ENCODE measurements at places on chromosomes 2 and 18. TPM values are rescaled to one million over a fixed set of nuclear protein-coding genes. Genes with fewer than 3 reads are reported as not detected.

The SCYGR2 gene
- total RNA-seq = not detected

GRCh38 chr18:63552581-63552980 lies 10.4 kb downstream of the SERPINB12 start:
- no peak overlapping the region for H3K4me3 ChIP-seq
- DNase-seq = no peak
- H3K27me3 ChIP-seq = no peaks in the 10 kb centered on the region
- no peak overlapping the region for H3K27ac ChIP-seq

The CDH2 gene
- 10.7 TPM for total RNA-seq

DNA sequence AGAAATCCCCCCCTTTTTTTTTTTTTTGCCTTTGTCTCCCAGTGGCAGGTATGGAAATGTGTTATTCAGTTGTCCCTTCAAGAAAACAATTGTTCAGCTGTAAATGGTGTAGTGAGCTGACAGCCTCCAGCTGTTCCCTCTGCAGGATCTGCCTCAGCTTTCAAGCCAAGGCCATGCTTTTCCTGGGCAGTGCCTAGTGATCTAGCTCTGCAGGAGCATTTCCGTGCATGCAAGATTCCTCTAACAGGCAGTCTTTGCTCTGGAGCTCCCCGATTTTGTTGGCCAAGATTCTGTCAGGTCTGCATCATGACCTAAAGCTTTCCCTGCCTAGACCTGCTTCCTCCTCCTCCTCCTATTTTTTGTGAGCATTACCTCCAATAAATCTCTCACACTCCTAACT lies 300.7 kb upstream of the UBE2E3 start:
- peak; percentile 28 for DNase-seq
- no peaks in the 10 kb centered on the region for H3K4me1 ChIP-seq
- H3K36me3 ChIP-seq = no peaks in the 10 kb centered on the region
- H3K27me3 ChIP-seq = no peaks in the 10 kb centered on the region

The PLGLB1 gene
- 0.81 TPM for total RNA-seq

DNA sequence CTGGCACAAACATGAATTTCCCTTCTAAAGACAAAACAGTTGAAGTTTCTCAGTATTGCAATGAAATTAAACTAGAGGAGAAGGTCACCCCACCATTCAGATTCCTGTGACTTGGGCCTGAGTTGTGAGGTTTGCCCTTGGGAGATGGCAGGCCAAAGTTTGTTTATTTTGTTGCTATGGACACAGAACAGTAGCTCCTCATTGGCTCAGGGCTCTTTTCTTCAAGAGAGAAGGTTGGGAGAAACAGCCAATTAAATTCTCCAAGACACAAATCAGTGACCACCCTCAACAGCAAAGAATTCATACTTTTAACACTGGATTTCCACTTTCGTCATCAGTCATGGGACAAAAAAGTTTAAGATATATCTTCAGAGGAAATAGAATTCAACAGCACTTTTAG lies at the start of gene FLACC1:
TSS of gene FLACC1 (minus strand) at position 125 of the 400 bp plus-strand sequence. CDS start 5,941 bp downstream, outside the sequence.
- no peak within 1 kb of the TSS for H3K27ac ChIP-seq
- no peaks in the 10 kb centered on the region for H3K4me1 ChIP-seq
- H3K4me3 ChIP-seq = peak within 1 kb of the TSS; percentile 27
- DNase-seq = peak; percentile 37
- no peaks in the 10 kb centered on the region for H3K36me3 ChIP-seq
- H3K27me3 ChIP-seq = no peaks in the 10 kb centered on the region

The FAM110C gene
- total RNA-seq = not detected

The RNF138 gene
- 28.4 TPM for total RNA-seq

The REG1B gene
- not detected for total RNA-seq

The ZSWIM2 gene
- total RNA-seq = not detected

- no peak for DNase-seq
- peaks cover 11% of the 10 kb centered on the region for H3K4me1 ChIP-seq
- H3K27me3 ChIP-seq = no peaks in the 10 kb centered on the region
- peak overlapping the region; percentile 17 for H3K27ac ChIP-seq
These were observed 435 bp downstream of the RNF181 start for GRCh38 chr2:85596026-85596333.

DNA sequence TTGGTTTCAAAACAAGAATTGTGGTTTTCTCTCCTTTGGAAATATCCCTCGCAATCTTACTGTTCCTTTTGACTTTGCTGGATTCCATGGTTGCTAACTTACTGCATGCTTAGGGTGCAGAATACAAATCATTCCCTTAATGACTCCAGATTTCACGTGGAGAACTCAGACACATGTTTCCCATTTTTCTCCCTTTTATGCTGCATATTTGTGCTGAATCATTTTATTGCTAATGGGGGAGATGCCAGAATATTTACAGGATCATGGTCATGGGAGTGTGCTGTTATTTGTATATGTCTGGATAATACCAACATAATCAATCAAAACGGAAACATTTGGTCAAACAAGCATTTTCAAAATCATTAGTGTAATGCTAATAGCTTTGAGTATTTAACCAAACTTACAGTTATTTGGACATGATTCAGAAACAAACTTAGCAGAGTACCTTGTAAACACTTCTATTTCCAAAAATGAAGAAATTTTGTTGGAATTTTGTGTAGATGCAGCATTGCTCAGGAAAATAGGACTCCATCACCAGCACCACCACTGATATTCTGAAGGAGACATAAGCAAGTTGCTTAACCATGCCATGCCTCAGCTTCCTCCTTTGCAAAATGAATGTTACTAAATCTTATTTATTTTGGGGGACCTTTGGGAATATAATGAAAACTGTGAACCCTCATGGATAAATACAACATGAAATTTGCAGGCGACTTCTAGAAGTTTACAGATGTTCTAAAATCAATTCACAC lies 122.5 kb upstream of the RND3 start:
- DNase-seq = no peak
- no peaks in the 10 kb centered on the region for H3K27me3 ChIP-seq
- H3K4me1 ChIP-seq = peaks cover 25% of the 10 kb centered on the region
- H3K4me3 ChIP-seq = no peak overlapping the region
- no peak overlapping the region for H3K27ac ChIP-seq

GRCh38 chr2:181642086-181642485 lies 14.8 kb downstream of the CERKL start:
- no peaks in the 10 kb centered on the region for H3K27me3 ChIP-seq
- H3K27ac ChIP-seq = no peak overlapping the region
- H3K4me1 ChIP-seq = peaks cover 8% of the 10 kb centered on the region
- H3K4me3 ChIP-seq = no peak overlapping the region
- H3K36me3 ChIP-seq = no peaks in the 10 kb centered on the region

DNA sequence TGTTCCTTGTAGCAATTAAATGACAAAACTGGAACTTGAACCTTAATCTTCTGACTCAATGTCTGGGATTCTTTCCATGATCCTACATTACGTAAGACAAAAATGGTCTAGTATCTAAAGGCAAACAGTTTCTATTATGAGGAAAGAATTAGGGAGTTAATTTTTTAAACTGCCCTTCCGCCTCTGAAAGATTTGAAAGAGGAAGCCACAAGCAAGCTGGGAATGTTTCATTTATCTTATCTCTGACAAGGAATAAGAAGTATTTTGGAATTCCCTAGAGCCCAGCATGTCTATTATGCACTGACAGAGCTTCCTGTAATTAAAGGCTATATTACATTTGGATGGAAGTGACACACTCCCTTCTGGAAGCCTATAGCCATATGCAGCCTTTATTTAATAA lies 558.8 kb upstream of the CDH2 start:
- H3K27me3 ChIP-seq = no peaks in the 10 kb centered on the region
- no peak overlapping the region for H3K4me3 ChIP-seq
- no peak for DNase-seq
- no peaks in the 10 kb centered on the region for H3K4me1 ChIP-seq
- no peaks in the 10 kb centered on the region for H3K36me3 ChIP-seq

GRCh38 chr2:5123582-5124196 lies 568.5 kb upstream of the SOX11 start:
- H3K36me3 ChIP-seq = no peaks in the 10 kb centered on the region
- no peak overlapping the region for H3K4me3 ChIP-seq
- no peak overlapping the region for H3K27ac ChIP-seq
- DNase-seq = no peak
- H3K27me3 ChIP-seq = no peaks in the 10 kb centered on the region

GRCh38 chr2:13597176-13597575 lies 880.4 kb downstream of the TRIB2 start:
- H3K27me3 ChIP-seq = 0 out of 2 replicates have a peak, but pooled peaks cover 3% of the 10 kb centered on the region
- no peak for DNase-seq
- H3K36me3 ChIP-seq = no peaks in the 10 kb centered on the region
- no peaks in the 10 kb centered on the region for H3K4me1 ChIP-seq
- no peak overlapping the region for H3K27ac ChIP-seq

- no peak overlapping the region for H3K4me3 ChIP-seq
- no peaks in the 10 kb centered on the region for H3K4me1 ChIP-seq
- no peaks in the 10 kb centered on the region for H3K36me3 ChIP-seq
- DNase-seq = no peak
- no peaks in the 10 kb centered on the region for H3K27me3 ChIP-seq
- no peak overlapping the region for H3K27ac ChIP-seq
These were observed 17.3 kb downstream of the RAB12 start for GRCh38 chr18:8626414-8627106.

The IFIH1 gene
- total RNA-seq = not detected

GRCh38 chr2:27496357-27497287 lies at the start of gene GCKR:
GCKR (plus strand) TSS chr2:27496839; CDS start chr2:27496905, 66 bp downstream.
- no peak within 1 kb of the TSS for H3K27ac ChIP-seq
- peaks cover 14% of the 10 kb centered on the region for H3K27me3 ChIP-seq
- no peaks in the 10 kb centered on the region for H3K36me3 ChIP-seq
- peaks cover 3% of the 10 kb centered on the region for H3K4me1 ChIP-seq

The CCT7 gene
- 876 TPM for total RNA-seq

- no peak for DNase-seq
- no peak overlapping the region for H3K4me3 ChIP-seq
- no peaks in the 10 kb centered on the region for H3K4me1 ChIP-seq
- peaks cover 2% of the 10 kb centered on the region for H3K27me3 ChIP-seq
- no peaks in the 10 kb centered on the region for H3K36me3 ChIP-seq
These were observed 232.8 kb downstream of the CCDC85A start for GRCh38 chr2:56416500-56417176.

DNA sequence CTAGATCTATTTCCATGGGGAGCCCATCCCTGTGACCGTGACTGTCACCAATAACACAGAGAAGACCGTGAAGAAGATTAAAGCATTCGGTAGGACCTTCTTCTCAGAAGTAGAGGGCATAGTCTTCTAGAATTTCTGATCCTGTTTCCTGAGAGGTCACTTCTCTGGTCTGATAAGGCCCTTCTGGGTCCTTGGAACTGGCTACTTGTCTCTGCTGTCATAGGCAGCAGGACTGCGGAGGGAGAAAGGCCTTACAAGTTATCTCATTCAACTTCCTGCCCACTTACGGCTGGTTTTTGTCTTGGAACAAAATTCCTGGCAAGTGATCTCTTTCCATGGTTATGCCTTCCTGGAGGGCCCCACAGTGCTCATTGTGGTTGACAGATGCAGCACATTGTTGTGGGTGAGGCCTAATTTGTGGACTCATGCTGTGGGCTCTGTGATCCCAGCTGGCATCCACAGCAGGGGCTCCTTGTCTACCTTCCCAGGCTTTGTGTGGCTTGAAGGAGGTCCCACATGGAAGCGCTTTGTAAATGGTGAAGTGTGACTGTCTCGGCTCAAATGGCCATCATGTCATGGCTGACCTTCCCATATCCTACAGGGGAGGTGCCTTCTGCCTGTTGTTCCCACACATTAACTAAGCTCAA lies 22.0 kb downstream of the SAG start:
- H3K27me3 ChIP-seq = no peaks in the 10 kb centered on the region
- peaks cover 28% of the 10 kb centered on the region for H3K4me1 ChIP-seq
- peak; percentile 80 for DNase-seq
- H3K27ac ChIP-seq = peak overlapping the region; percentile 27

The NPAS2 gene
- 0.03 TPM for total RNA-seq

DNA sequence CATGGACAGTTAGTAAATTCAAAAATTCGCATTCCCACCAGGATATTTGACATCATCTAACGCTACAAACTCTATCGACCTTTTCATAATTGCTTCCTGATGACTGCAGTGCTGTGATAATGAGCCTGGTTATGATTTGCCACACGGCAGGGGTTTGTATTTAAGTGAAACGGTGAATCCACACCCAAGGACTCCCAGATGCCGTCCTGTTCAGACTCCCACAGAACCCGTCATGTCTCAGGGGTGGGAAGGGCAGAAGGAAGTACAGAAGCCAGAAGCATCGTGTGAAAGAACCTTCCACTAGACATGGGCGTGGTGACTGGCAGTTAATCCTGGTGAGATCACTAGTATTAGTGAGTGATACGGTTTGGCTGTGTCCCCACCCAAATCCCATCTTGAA lies 91.2 kb upstream of the TMEM18 start:
- peaks cover 4% of the 10 kb centered on the region for H3K27me3 ChIP-seq
- no peak overlapping the region for H3K4me3 ChIP-seq
- H3K36me3 ChIP-seq = no peaks in the 10 kb centered on the region
- H3K4me1 ChIP-seq = no peaks in the 10 kb centered on the region
- H3K27ac ChIP-seq = no peak overlapping the region

GRCh38 chr18:37450434-37451132 lies 115.0 kb downstream of the CELF4 start:
- no peak overlapping the region for H3K4me3 ChIP-seq
- H3K27me3 ChIP-seq = no peaks in the 10 kb centered on the region
- peak; percentile 10 for DNase-seq
- H3K27ac ChIP-seq = no peak overlapping the region
- H3K4me1 ChIP-seq = no peaks in the 10 kb centered on the region

DNA sequence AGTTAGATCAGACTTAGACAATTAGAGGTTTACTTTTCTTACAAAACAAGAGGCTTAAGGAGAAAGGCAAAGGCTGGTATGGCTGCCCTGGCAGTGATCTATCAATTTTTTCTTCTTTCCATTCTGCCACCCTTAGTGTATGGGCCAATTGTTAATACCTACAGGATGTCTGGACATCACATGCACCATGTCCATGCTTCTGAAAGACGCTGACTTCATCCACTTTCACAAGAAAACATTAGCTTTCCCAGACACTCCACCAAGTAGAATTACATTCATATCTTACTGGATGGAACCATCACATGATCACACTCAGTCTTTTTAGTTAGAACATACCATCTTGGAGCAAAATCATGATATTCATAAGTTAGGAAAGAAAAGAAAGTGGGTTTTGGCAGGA lies 120.9 kb downstream of the ARHGAP28 start:
- no peak for DNase-seq
- no peak overlapping the region for H3K4me3 ChIP-seq
- no peaks in the 10 kb centered on the region for H3K36me3 ChIP-seq
- H3K4me1 ChIP-seq = no peaks in the 10 kb centered on the region
- no peaks in the 10 kb centered on the region for H3K27me3 ChIP-seq

- H3K36me3 ChIP-seq = no peaks in the 10 kb centered on the region
- H3K27ac ChIP-seq = no peak overlapping the region
- H3K27me3 ChIP-seq = peaks cover 5% of the 10 kb centered on the region
- no peaks in the 10 kb centered on the region for H3K4me1 ChIP-seq
- no peak for DNase-seq
These were observed 16.9 kb upstream of the FAHD2A start for GRCh38 chr2:95385570-95385984.

DNA sequence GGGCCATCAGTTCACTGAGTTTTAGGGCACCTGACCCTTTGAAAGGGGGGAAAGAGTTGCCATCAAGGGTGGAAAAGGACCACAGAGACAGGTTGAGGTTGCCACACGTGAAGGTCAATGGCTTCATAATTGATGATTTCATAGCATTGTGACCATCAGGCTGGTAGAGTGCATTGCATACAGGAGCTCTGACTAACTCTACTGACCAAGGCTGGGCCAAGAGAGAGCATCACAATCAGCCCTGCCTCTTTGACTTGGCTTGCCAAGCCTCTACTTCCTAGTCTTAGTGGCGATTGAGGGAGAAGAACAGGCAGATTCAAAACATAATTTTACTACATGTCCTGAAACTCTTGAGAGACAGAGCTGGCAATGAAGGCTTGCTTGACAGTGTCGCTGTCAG lies 5.8 kb upstream of the TNP1 start:
- no peaks in the 10 kb centered on the region for H3K4me1 ChIP-seq
- DNase-seq = no peak
- H3K27ac ChIP-seq = no peak overlapping the region
- no peak overlapping the region for H3K4me3 ChIP-seq
- H3K27me3 ChIP-seq = no peaks in the 10 kb centered on the region
- no peaks in the 10 kb centered on the region for H3K36me3 ChIP-seq

The PAIP2B gene
- total RNA-seq = 3.1 TPM

Data from SJCRH30 (cell line).